Fibroblast of skin of back (primary cell): ENCODE measurements at places on chromosomes 2 and 18.

DNA sequence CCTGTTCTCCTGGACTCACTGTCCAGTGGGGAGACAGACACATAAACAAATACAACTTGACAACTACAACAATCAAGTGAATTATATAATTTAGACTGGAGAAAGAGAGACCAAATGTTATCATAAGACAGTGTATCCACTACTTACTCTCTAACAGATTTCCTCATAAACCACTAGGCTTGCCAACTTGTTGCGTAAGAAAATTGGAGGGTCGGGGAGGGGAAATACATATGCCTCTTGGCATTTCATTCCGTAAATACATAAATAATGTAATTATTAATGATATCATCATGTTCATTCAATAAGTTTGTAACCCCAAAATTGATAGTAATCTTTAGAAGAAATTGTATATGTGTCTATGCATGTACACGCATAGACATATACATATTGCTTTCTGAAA is 14.9 kb downstream of the RAB6D start:
- DNase-seq = no peak

GRCh38 chr2:210086930-210087329 is 84.3 kb downstream of the KANSL1L start:
- no peak for DNase-seq

- DNase-seq = no peak
Observed at GRCh38 chr2:47277987-47278386, 122.9 kb upstream of the STPG4 start.

DNA sequence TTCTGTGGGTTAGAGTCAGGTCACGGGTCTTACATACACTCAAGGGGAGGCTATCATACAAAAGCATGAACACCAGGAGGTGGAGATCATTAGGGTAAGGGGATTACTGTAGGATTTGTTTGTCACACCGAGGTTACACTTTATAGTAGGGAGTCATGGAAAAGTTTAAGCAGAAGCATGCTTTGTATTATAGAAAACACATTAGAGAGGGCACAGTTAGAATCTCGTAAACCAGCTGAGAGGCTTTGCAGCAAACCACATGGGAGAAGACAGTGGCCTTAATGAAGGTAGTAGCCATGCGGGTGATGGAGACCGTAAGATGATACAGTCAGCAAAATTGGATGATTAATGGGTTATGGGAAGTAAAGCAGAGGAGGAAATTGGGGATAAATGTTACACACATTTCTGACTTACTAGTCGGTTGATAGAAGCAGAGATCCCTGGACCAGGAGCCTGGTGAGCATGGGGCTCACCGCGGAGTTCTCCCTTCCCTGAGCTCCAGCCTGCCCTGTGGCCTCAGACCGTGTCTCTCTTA is 75.6 kb downstream of the MAPRE2 start:
- DNase-seq = no peak

DNA sequence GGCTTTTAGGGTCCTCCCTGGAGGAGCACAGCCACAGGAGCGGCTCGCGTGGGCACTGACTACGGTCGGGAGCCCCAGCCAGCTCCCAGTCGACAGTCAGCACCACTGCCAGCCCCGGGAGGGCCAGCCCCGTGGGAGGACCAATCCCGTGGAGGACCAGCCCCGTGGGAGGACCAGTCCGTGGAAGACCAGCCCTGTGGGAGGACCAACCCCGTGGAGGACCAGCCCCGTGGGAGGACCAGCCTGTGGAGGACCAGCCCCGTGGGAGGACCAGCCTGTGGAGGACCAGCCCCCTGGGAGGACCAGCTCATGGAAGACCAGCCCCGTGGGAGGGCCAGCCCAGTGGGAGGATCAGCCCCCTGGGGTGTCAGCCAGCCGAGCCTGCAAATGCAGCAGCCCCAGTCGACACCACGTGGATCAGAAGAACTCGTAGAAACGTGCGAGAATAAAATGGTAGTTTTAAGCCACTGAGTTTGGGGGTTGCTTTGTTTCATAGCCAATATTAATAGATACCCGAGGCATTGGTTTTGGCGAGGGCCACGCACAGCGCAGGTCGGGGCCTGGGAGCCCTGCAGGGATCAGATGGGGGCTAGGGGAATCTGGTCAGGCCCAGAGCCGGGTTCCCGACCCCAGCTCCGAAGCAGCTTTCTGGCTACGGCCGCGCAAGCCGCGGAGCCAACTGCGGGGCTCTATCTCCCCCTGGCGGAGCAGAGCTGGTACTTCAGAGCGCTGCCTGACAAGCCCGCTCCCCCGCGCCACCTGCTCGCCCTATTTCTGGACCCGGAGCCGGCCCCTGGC is 73.0 kb downstream of the TEX51 start:
- peak; percentile 60 for DNase-seq

DNA sequence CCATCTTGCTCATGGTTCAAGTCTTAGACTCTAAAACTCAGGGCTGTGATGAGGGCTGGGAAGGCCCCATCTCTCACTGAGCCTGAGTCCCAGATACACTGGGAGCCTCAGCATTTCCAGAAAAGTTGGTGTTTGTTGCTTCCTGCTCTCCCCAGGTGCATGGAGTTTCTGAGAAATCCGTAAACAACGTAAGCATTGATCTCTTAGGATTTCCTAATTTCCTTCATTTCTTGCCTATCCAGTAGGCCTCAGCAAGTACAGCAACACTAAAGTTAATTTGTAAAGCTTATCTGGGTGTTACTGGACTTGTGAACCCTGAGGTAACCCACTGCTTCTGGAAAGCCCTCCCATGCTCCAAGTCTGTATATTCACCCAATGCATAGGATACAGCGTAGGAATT is 199.4 kb upstream of the SIX3 start:
- no peak for DNase-seq
